Hepatic stellate cell (primary cell): ENCODE measurements at places on chromosomes 6 and 20.

DNA sequence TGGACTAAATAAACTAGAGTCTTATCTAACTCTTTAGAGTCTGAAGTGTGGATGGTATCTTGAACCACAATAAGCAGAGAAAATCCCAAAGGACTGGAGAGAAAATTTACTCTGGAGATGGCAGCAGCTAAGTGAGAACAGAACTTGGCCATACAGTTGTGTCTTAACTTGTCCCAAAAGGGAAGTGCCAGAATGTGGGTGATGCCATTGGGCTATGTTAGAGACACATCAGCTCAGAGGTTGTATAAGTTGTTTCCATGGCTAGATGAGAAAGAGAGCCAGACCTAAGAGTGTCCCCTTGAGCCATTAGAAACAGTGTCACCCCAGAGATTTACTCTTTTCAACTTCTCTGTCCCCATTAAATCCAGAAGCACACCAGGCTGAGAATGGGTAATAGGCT lies 36.2 kb downstream of the FOXO3 start:
- DNase-seq, result no peak

DNA sequence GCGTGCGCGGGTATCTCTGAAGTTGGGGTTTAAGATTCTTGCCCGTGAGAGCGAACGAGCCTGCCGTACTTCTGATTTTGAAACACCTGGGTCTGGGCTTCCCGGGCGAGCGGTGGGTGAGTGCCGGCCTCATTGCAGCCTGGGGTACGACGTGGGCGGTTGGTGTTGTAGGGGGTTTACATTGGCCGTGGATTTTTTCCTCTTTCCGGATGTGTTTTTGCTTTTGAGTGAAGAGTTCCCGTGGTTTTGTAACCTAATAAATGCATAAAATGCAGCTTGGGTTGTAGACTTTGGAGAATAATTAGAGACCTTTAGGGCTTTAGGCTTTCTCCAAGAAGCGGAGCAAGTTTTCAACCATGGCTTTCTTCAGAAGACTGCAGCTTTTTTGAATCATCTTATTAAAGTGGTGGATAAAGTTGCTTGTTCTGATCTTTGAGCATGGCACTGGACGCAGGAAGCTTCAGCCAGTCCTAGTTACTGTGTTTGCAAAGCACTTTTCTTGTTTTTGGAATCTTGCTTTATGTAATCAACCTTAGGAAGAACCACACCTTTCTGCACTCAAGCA lies 314 bp downstream of the FARS2 start:
- DNase-seq, result peak; percentile 9

DNA sequence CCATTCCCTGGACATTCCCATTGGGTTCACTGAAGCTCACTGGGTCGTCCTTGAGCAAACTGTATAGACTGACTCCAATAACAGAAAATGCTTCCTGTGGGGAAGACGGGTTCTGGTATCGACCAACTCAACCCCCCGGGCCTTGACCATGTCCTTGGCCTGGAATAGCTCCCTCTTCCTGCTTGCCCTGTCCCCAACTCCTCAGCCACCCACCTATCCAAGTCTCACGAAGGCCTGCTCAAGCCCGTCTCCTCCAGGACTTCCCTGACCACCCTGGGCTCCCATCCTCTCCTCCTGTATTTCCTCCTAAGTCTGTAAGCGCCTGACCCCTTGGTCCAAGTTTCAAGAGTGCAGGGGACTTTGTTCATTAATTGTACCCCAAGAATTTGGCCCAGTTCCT lies 2.8 kb upstream of the HMGA1 start:
- no peak for DNase-seq

- DNase-seq, result no peak
Observed at GRCh38 chr20:62935204-62935967, 2.6 kb upstream of the GID8 start.

DNA sequence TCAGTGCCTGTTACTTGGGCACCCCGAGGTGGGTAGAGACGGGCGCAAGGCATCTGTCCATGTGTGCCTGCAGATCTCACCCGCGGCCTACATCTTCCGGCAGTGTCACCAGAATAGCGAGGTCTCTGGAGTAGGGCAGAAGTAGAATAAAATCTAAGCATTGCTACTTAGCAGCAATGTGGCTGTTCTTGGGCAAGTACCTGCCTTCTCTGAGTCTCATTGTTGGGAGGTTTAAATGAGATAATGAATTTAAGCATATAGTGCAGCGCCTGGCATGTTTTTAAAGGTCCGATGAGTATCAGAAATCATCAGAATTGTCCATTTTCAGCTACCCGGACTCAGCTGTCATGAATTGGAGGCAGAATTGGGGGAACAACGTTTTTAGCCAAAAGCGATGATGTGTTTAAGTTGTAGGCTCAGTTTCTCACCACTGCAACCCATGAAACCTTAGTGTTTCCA lies 800 bp downstream of the ABCC10 start:
- no peak for DNase-seq

- DNase-seq, result no peak
Observed at GRCh38 chr6:142867355-142867801, 77.6 kb downstream of the HIVEP2 start.

DNA sequence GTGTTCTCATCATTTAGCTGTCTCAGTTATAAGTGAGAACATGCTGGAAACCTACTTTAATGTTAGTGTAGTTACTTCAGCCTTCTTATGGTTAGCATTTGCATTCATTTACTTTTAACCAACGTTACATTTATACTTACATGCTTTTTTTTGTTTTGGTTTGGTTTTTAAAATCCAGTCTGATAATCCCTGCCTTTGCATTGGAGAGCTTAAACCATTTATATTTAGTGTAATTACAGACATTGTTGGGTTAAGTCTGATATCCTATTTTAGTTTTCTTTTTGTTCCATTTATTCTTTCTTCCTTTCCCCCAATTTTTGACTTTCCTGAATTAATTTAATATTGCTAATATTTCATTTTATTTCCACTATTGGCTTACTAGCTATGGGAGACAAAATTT lies 70.2 kb downstream of the AIG1 start:
- DNase-seq, result no peak

GRCh38 chr20:36688630-36689029 lies 42.6 kb upstream of the SLA2 start:
- DNase-seq, result no peak
